ENCODE measurements at places on chromosomes 4 and X. TPM values are rescaled to one million over a fixed set of nuclear protein-coding genes. Genes with fewer than 3 reads are reported as not detected.

MAGED4 gene
- total RNA-seq: not detected

LRCH2 gene
- total RNA-seq: 0.82 TPM

GRIA3 gene
- 1.00 TPM for total RNA-seq

BMPR1B gene
- 1.1 TPM for total RNA-seq

INTU gene
- 7.6 TPM for total RNA-seq

RPS6KA6 gene
- 0.08 TPM for total RNA-seq

GPRIN3 gene
- 13.8 TPM for total RNA-seq

WWC2 gene
- total RNA-seq: 28.3 TPM

UBE2K gene
- total RNA-seq: 49.9 TPM

PROM1 gene
- total RNA-seq: 6.1 TPM

ODAPH gene
- total RNA-seq: not detected

DMD gene
- total RNA-seq: 151 TPM

ADGRA3 gene
- total RNA-seq: 23.2 TPM

VCX2 gene
- not detected for total RNA-seq

OR13H1 gene
- not detected for total RNA-seq

TMEM31 gene
- total RNA-seq: not detected

LAP3 gene
- 85.8 TPM for total RNA-seq

PAGE4 gene
- not detected for total RNA-seq

RIBC1 gene
- 0.45 TPM for total RNA-seq

WAS gene
- total RNA-seq: 26.8 TPM

PF4V1 gene
- total RNA-seq: not detected

USP38 gene
- total RNA-seq: 21.8 TPM

GRIA2 gene
- not detected for total RNA-seq

BCAP31 gene
- total RNA-seq: 129 TPM

REPS2 gene
- 11.9 TPM for total RNA-seq

ANAPC4 gene
- total RNA-seq: 15.3 TPM

NAT8L gene
- 0.21 TPM for total RNA-seq

NLGN4X gene
- total RNA-seq: 3.6 TPM

SPANXC gene
- not detected for total RNA-seq

RNF212 gene
- total RNA-seq: not detected

REELD1 gene
- total RNA-seq: not detected

GPM6B gene
- total RNA-seq: 3.8 TPM

FANCB gene
- 0.38 TPM for total RNA-seq

XKRX gene
- not detected for total RNA-seq

GABRB1 gene
- 13.6 TPM for total RNA-seq

NUP54 gene
- 17.3 TPM for total RNA-seq

MSX1 gene
- 4.2 TPM for total RNA-seq

CNGA1 gene
- 0.63 TPM for total RNA-seq

FAM3A gene
- 36.2 TPM for total RNA-seq

MGARP gene
- total RNA-seq: 1.5 TPM
